ENCODE measurements at places on chromosomes 4 and X.
A peak's percentile ranks its signal among the peaks of the same experiment; 100 is the strongest.

GRCh38 chrX:71102292-71102691 is 4.2 kb downstream of the CXorf65 start:
- ATAC-seq, result no peak

DNA sequence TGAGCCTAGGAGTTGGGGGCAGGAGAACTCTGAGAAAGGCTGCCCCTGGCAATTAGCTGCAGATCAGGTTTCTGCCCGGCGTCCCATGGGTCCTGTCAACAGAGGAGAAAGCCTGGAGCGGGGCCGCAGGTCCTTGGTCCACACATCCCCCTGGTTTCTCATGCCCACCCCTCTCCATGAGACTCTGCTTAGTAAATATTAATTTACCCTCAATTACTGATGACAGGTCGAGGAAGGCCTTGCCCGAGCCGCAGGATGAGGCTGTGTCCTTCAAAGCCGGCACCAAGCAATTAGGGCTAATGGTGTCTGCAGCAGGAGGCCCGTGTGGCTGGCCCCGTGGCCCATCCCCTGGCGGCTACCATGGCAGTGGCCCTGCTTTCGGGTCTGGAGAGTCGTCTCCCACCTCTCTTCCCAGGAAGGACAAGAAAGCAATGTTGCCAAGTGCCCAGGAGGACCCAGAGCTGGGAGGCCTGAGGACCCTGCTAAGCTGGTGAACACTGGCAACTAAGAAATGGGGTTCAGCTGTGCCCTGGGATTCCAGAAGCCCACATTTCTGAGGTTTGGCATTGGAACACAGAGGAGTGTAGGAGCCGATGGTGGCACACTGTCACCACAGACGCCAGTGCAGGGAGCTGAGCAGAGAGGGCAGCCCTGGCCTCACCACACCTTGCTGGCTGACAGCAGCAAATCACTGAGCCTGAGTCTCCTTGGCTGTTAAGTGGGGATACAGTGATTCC is 114.6 kb downstream of the CPZ start:
- no peak for ATAC-seq

DNA sequence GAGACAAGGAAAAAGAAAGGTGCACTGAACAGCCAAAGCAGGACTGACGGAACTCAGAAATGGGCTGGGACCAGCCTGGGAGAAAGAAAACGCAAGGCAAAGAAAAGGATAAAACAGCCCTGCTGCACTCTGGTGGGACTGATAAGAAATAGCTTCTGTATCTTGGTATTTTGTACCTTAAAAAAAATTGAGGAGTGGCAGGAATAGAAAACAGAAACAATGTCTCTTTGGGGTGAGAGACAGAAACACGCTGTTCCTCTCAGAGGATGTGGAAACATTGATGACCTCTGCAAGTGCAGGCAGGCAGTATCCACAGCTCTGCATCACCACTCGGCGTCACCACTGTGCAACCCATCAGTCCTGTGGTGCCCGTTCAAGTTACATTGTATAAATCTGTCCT is 152.5 kb upstream of the SPRY1 start:
- ATAC-seq, result no peak

DNA sequence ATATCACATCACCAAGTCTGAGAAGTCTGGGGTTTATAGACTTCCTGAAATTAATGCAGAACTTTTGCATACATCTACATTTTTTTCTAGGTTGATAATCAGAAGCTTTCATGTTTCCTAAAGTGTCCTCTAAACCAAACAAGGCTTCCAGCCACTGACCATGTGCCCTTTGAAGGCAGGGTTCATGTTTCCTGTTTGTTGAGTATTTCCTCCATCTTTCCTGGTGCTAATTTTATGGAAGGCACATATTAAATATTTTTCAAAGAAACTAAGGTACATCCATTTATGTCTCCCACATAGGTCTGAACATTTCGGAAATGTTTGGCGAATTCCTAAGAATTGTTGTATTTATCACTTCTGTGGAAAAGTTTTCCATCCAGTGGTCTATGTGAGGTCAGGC is 5.6 kb downstream of the GALNT7 start:
- ATAC-seq, result no peak

GRCh38 chr4:110164251-110164650 is 34.2 kb downstream of the ELOVL6 start:
- ATAC-seq, result no peak

GRCh38 chr4:141730805-141731204 is 94.4 kb downstream of the IL15 start:
- ATAC-seq, result no peak

DNA sequence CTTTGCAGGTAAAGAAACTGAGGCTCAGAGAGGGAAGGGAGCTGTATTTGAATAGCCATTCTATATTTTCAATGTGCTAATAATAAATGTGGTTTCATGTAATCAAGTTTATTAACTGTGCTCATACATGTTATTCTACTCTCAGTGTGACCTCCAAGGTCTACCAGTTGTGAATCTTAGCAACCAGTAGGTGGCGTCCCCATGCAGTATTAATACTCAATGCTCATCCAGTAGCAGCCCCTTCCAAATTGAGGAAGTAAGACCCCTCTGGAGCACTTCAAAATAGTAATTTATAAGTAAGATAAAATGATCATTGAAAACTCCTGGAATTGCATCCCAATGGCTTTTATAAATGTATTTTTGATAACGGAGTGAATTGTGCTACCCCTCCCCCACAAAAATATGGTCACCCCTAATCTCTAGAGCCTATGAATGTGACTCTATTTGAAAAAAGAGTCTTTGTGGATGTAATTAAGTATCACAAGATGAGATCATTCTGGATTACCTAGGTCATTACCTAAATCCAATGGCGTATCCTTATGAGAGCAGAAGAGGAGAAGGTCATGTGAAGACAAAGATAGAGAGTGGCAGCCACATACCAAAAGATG is 20.4 kb upstream of the SEPSECS start:
- ATAC-seq, result peak; percentile 56

DNA sequence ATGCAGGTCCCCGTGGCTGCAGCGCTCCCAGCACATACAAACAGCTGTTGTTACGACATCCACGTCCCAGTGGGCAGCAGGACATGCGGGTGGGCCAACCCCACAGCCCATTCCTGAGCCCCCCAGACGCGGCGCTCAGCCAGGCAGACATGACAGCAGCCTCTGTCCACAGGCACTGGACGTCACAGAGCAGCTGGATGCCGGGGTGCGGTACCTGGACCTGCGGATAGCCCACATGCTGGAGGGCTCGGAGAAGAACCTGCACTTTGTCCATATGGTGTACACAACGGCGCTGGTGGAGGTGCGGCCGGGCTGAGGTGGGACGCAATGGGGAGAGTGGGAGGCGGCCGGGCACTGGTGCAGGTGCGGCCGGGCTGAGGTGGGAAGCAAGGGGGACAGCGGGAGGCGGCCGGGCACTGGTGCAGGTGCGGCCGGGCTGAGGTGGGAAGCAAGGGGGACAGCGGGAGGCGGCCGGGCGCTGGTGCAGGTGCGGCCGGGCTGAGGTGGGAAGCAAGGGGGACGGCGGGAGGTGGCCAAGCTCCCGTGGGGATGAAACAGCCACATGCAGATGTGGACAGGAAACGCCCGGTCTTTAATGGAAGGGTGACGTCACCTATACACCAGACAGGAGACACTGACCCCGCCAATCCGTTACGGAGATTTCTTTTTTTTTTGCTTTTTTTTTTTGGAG is 9.4 kb downstream of the PLCXD1 start:
- ATAC-seq, result no peak

DNA sequence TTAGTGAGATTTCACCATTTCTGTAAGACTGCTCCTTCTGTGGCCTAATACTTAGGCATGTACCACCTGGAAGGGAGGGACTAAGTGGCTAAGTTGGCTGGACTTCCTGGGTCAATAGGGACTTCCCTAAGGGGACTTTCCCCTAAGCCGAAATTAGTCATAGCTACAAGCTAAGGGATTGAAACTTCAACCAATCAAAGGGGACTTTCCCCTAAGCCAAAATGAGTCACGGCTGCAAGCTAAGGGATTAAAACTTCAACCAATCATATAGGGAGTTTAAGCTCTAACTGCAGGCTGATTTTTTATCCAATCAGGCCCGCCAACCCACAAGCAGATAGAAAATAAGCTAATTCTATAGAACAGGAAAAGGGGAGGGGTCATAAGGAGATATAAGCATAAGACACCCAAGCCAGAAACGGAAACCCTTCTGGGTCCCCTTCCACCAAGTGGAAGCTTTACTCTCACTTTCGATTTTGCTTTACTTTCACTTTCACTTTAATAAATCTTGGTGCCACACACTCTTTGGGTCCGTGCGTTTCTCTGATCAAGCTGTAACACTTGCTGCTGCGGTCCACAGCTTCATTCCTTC is 382.8 kb downstream of the KLHL4 start:
- peak; percentile 33 for ATAC-seq

DNA sequence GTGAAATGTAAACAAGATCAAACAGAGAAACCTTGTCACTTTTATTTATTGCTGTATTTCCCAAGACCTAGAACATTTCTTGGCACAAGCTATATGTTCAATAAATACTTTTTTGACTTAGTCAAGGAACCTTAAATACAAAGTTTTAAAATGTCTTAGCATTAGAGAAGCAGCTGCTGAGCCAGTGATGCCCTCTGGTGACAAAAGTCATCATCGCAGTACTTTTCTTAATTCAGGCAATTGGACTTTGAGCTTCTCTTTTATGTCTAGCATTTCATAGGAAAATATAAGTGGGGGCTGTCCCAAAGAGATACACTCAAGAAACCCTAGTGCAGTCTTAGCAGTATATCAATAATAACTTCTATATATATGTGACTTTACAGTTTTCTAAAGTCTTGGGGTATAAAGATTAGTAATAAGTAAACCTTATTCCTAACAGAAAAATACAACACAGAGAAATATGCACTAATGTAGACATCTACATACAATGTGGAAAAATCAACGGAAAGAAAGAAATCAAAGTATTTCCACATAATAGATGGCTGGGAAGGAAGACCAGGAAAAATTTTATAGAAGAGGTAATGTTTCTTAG is 118.4 kb downstream of the DTHD1 start:
- peak; percentile 63 for ATAC-seq

DNA sequence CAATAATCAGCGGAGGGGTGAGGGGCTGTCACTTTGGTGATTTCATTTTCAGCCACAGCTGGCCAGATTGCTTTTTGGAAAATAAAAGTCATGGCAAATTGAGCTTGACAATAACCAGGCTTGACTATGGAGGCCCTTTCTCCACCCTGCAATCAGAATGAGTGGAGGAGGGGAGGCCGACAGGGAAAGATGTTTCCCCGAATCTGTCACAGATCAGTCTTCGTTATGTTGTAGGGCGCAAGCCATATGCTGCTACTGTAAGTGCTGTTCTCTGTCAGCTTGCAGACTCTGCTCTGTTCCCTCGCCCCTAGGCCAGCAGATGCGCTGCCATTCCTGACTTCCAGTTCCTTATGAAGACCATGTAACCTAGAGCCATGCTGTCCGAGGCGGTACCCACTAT is 114.1 kb downstream of the MGST2 start:
- no peak for ATAC-seq

DNA sequence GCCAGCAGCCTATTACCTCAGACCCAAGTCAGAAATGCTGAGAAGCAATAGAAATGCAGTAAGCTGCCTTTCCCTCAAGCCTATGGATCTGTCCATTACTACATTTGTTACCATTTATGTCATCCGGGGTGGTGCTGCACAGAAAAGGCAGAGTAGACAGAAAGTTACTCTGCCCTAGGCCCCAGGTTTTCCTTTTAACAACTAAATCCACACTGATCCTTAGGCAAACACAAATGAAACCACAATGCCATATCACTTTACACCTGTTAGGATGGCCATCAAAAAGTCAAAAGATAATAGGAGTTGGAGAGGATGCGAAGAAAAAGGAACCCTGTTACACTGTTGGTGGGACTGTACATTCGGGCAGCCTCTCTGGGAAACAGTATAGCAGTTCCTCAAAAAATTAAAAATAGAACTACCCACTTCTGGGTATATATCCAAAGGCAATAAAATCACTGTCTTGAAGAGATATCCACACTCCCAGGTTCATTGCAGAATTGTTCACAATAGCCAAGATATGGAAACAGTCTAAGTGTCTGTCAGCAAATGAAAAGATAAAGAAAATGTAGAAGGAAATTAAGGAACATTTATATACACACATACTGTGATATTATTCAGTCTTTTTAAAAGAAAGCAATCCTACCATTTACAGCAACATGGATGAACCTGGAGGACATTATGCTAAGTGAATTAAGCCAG is 186.3 kb downstream of the NWD2 start:
- no peak for ATAC-seq

DNA sequence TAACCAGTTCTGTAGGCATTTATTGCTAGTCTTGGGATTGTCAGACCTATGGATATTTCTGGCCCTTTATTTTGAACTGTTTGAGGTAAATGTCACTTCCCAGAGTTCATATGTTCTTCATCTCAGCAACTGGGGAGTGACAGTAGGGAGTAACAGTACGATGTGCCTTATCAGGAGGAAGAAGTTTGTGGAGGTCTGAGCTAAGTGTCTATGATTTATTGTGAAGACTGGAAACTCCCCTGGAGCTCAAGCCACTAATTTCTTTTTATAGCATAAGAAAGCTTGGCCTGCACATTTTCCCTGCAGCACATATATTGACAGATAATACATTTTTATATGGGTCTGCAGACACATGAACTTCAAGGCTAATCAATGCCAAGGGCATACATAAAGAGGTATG is 383.8 kb downstream of the GRXCR1 start:
- no peak for ATAC-seq

DNA sequence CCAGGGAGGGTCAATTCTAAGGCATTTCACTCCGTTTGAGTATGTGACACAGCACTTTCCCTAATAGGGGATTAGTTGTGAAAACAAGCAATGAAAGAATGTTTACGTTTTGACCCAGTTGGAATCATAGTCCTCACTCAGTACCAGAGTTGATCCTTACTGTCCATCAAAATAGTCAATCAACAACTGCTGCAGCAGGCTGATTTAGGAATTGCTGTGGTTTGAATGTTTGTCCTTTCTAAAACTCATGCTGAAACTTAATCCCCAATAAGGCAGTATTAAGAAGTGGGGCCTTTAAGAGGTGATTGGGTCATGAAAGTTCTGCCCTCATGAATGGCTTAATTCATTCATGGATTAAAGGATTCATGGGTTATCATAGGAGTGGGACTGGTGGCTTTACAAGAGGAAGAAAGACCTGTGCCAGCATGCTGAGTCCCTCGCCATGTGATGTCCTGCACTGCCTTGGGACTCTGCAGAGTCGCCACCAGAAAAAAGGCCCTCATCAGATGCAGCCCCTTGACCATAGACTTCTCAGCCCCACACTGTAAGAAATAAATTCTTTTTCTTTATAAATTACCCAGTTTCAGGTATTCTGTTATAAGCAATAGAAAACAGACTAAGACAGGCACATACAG is 3.1 kb upstream of the FBXL5 start:
- no peak for ATAC-seq

DNA sequence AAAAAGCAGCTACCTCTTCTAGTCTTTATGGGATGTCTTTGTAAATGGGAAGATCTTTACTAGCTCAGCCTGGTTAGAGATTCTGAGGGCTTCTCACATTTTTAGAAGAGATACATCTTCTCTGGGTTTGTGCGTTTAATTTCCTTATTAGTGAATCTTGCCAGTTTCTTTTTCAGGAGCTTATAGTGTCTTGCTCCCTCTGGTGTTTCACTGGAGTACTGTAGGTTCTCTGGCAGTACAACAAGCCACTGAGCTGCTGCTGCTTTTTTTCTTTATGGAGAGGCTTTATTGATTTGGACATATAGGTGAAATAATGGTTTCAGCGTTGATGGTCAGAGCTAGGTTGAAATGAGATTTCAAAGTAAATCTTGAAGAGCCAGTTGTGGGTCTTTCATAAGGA is 82.9 kb downstream of the LAS1L start:
- no peak for ATAC-seq
